ENCODE measurements at places on chromosomes 3 and 15. TPM values are rescaled to one million over a fixed set of nuclear protein-coding genes. Genes with fewer than 3 reads are reported as not detected.

Gene RNU5B-1
- total RNA-seq: 44.7 TPM

Gene FOXL2
- 0.13 TPM for total RNA-seq

Gene FBXO45
- total RNA-seq: 8.7 TPM

Gene PARP3
- total RNA-seq: 18.0 TPM

Gene KNG1
- total RNA-seq: not detected

Gene SH2D7
- not detected for total RNA-seq

Gene ITGA11
- 10.3 TPM for total RNA-seq

Gene TBL1XR1
- 182 TPM for total RNA-seq

Gene CACNA2D3
- total RNA-seq: 6.9 TPM

Gene GOLGA6A
- 0.98 TPM for total RNA-seq

Gene CHRNA7
- total RNA-seq: 1.5 TPM

Gene PEX5L
- total RNA-seq: 70.6 TPM

Gene CGNL1
- total RNA-seq: 38.1 TPM

Gene DHFR2
- total RNA-seq: 11.5 TPM

Gene ERICH6
- 0.49 TPM for total RNA-seq

Gene DENND6A
- 56.3 TPM for total RNA-seq

Gene CFAP20DC
- total RNA-seq: 0.49 TPM

Data from sciatic nerve (tissue), 2 donors.